ENCODE measurements at places on chromosomes 16 and 17.

DNA sequence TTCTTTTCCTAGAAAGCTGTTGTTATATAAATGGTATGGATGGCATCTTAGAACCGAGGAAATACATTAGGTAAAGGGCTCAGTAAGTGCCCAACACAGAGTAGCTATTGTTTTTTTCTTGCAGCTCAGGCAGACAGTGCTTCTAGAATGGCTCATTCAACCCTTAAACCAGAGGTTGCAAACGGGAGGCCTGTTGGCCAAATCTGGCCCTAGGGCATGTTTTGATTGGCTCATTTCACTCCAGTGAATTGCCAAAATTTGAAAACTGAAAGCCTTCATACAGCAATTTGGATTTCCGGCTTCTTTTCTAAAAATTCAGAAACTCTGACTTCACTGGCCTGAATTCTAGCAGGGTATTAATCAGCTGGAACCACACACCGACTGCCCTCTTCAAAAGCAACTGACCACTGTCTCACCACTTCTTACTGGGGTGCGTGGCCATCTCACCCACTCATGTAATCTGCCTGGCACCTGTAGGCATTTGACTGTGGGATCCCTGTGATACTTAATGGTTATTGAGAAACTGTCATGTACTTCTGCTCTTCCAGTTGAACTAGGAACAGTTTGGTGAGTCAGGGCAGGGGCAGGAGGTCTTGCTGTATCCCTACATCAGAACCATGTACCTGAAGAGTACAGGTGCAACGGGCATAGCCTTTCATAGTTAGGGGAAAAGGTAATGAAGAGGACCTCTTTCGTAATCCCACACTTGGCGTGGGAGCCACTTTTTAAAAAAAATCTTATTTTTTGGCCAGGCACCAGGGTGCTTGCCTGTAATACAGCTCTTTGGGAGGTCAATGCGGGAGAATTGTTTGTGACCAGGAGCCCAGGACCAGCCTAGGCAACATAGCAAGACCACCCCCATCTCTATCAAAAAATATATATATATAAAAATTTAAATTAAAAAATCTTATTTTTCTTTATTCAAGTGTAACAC is 53.6 kb upstream of the SCNN1B start:
- no peak for DNase-seq

DNA sequence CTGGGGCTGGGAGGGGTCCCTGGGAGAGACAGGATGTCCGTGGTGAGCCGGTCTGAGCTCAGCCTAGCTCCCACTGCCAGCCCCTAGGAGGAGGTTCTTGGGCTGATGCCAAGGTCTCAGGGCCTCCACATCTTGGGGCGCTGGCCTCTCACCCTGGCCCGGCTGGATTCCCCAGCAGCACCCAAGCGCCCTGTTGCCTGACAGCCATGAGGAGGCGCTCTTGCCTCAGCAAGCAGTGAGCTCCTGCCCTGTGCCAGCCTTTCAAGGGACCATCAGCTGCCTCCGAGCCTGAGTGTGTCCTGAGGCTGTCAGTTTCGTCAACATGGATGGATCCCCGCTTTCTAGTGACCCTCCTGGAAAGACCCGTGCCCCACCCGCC is 234.9 kb upstream of the CIBAR2 start:
- no peak for DNase-seq

DNA sequence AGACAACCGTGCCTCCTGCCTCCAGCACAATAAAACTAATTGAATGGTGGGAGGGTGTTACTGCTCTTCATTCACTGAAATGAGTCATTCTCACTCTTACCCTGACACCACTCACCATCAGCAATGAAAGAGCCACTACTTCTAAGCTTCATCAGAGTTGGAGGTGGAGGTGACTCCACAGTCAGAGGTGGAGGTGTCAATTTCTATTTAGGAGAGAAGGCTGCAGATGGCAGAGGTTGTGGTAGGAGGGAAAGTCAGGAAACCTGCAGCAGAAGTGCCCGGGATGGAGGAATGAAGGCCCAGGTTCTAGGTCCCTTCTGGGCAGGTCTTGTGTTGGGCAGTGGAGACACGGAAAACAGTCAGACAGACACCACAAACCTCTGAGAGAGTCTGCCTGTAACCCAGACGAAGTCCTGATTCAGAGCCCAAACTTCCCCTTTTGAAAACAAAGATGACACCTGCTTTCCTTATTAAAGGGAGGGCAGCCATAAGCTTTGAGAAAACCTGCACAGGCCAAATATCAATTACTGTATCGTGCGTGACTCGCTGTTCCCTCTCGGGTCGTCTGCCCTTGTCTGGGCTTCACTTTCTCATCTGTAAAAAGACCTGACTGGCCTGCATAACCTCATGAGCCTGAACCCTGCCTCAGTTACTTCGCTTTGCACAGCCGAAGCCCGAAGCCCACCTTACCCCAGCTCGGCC is 668 bp downstream of the ATPAF2 start:
- DNase-seq = no peak

- DNase-seq = peak; percentile 53
These were observed 14.2 kb upstream of the SLC38A10 start for GRCh38 chr17:81309140-81309858.

- no peak for DNase-seq
These were observed 484.2 kb downstream of the HS3ST4 start for GRCh38 chr16:26175944-26176343.

- no peak for DNase-seq
These were observed 25.8 kb downstream of the ADCY9 start for GRCh38 chr16:4090351-4090851.

DNA sequence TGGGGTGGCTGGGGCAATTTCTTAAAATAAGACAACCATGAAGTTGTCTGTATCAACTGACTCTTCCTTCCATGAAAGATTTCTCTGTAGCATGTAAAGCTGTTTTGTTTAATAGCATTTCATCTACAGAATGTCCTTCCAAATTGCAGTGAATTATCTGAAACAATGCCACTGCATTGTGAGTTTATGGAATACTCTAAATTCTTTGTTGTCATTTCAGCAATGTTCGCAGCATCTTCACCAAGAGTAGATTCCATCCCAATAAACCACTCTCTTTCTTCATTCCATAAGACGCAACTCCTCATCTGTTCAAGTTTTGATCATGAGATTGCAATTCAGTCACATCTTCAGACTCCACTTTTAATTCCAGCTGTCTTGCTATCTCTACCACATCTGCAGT is 54.6 kb downstream of the CPPED1 start:
- no peak for DNase-seq

GRCh38 chr17:56047331-56047730 is 105.9 kb upstream of the ANKFN1 start:
- DNase-seq = no peak

GRCh38 chr16:86370062-86370461 is 140.3 kb upstream of the FOXF1 start:
- DNase-seq = no peak

- DNase-seq = no peak
These were observed 2.1 kb upstream of the TOM1L1 start for GRCh38 chr17:54898576-54898975.

DNA sequence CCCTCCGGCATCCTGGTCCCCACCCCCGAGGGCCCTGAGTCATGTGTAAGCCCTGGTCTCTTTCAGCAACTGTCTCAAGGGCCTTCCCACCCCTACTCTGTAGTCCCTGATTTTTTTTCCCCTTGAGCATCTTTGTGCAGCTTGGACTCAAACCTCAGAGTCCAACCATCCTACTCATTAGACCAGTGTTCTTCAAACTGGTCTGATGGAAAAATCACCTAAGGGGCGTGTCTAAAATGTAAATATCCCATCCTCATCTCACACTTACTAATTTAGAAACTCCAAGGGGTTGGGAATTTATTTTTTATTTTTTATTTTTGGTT is 624 bp downstream of the G6PC3 start:
- DNase-seq = no peak

DNA sequence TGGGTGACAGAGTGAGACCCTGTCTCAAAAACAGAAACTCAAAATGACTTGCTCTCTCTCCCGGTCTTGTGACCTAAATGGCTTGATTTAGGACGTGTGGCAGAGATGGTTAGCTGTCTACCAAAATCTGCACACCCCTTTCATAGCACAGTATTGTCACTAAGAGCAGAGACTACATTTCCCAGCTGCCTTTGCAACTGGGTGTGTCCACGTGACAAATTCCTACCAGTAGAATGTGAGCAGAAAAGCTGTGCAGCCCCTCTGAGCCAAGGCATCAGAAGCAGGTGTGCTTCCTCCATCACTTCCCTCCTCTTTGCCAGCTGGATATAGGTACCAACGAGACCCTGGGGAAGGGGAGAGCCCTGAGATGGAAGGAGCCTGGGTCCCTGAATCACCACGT is 25.5 kb downstream of the GPR142 start:
- no peak for DNase-seq

DNA sequence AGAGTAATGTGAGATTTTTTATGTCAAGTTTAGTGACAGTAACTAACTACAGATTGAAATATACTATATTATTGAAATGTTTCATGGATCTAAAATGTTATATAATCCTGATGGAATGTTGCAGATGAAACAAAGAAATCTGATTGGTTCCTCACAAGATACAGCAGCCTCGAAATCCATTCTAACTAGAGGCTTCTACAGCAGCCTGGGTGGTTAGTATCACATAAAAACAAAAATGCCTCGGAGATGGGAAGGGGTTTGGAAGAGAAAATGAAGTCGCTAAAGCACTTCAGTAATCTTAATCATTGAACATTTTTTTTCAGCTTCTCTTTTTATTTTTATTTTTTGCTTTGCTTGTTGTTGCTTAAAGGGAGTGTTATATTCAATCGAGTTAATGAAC is 75.2 kb downstream of the TANC2 start:
- no peak for DNase-seq

DNA sequence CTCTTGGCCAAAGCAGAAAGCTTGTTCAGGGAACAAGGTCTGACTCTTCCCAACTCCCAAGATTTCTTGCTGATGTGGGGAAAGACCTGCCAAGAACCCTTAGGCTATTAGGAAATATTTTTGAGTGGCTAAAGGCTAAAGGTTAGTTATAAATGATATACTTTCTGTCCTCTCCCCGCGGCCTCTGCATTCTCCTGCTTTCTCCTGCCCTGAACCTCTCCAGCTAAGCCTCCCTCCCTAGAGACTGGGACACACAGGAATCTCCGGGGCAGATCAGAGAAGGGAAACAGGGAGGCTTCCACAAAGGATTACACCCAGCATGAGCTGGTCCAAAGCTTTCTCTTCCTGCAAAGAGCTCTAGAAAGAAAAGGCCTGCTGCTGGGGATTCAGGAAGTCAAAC is 2.3 kb downstream of the SLC43A2 start:
- DNase-seq = no peak

- no peak for DNase-seq
These were observed 25.2 kb downstream of the YPEL2 start for GRCh38 chr17:59356543-59357218.

- no peak for DNase-seq
These were observed 16.0 kb upstream of the WIPF2 start for GRCh38 chr17:40203131-40203530.
